ENCODE measurements at places on chromosomes 16 and 17.

DNA sequence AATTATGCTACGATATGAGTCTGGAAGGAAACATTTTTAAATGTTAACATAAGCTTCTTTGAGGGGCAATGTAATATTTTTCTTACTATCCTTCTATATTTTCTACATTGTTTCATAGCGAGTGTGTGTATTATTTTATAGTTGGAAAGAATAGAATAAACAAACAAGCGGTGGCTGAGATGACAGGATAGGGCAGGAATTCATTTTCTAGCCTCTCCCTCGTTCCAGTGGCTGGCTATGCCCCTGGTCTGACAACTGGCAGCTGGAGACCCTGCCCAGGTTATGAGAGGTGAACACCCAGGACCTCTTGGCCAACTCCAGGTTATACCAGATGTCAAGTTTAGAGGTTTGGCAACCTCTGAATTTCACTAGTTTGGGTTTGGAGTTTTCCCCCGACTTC, 14.5 kb upstream of the TNRC6C start:
- no peak for DNase-seq

DNA sequence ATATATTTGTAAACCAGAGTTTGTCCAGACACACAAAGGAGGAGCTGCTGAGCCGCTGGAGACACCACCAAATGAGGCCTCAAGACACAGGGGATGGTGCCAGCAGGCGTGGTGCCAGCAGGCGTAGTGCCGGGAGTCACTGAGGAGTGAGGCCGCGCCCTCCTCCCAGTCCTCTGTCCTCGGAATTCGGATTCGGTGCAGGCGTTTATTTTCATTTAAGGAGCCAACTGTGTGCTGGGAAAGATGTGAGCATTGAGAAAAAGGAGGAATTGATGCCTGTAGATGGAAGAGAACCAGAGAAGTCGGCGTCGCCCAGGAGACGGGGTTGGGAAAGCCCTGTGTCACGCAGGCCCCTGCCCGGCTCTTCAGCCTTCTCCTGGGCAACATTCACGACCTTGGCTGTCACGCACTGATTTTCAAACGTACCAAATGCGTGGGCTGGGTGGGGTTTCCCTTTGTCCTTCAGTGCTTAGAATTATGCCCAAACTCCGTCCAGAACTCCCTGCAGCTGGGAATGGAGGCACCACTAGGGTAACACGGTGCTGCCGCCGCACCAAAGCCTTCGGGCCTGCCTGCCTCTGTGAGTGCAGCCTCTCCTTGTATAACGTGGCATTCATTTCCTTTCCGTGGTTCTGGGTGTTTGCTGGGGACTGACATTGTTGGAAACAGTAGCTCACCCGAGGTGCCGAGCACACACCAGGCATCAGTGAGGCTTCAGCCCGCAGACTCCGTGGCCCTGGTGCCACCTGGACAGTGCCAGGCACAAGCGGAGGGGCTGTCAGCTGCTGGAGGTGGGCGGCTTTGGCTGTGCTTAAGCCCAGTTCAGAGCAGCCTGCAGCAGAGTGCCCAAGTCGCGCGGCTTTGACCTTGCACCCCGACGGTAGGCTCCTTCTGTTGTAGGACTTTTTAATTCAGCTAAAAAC, 49.0 kb upstream of the CHMP6 start:
- no peak for DNase-seq

GRCh38 chr16:57226701-57227621, 18.1 kb upstream of the ARL2BP start:
- DNase-seq, result no peak

- DNase-seq, result no peak
Measured at GRCh38 chr16:79472426-79472825, 128.1 kb downstream of the MAF start.

DNA sequence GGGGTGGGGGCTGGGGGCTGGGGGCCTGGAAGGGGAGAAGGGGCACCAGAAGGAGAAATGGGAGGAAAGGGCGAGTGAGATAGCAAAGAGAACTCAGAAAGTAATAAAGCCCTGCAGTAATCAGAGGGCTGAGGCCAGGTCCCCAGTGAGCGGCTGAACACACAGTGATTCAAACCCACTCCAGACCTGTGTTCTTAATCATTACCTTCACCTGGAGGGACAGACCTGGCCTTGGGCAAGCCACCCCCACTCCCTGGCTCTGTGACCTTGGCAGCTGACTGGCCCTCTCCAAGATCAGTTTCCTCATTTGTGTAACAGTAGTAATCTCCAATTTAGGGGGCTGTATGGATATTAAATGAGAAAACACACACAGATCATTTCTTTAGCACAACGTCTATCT, 150.4 kb downstream of the WWOX start:
- no peak for DNase-seq

Measured in T1000 (cell line).